ENCODE measurements at places on chromosomes 5 and 9.

GRCh38 chr5:148623101-148623500 lies 31.2 kb downstream of the HTR4 start:
- DNase-seq = no peak

- no peak for DNase-seq
These were observed 4.3 kb upstream of the TRIO start for GRCh38 chr5:14138608-14139540.

DNA sequence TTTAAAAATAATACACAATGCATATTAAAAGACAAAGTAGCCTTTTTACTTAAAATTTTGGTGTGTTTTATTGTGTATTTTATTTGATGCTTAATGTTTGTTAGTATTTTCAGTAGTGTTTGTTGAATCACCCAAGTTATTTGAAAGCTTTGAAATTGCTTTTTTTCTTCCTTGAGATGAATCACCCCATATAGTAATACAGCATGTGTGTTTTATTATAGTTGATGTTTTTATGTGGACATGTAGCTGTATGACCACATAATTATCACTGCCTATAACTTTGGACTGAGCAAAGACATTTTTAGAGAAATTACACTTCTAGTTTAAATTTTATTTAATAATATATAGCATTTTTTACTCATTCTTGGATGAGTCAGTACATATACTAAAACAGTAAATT lies 18.0 kb downstream of the FAM174A start:
- no peak for DNase-seq

DNA sequence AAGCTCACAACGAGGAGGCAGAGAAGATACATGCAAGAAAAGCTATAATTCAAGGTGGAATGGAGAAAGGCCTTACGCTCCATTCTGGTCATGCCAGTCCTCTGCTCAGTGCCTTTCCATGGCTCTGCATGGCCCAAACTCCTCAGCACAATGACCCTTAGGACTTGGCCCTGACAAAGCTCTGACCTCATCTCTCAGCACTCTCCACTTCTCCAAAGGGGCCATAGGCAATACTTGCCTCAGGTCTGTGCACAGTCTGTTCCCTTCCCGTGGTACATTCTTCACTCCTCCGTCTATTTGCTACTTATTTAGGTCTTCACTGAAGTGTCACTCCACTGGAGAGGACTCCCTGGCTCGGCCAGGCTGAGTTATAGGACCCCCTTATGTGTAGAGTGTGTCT lies 24.7 kb downstream of the SLC36A3 start:
- DNase-seq = no peak

- DNase-seq = no peak
These were observed 516.4 kb downstream of the CCDC171 start for GRCh38 chr9:16069249-16069648.

DNA sequence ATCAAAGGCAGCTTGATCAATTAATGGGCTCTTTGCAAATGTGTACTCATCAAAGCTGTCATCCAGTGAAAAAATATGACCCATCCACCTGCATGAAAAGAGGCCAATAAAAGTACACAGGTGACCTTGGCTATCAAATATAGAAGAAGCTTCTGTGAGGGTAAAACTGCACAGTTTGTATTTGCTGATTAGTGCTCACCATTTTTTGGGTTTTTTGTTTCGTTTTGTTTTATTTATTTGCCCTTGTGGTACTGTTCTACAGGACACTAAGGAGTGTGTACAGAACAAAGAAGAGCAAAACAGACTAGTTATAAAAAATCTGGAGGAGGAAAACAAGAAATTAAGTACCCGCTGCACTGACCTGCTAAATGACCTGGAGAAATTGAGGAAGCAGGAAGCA lies 101.3 kb downstream of the CNTLN start:
- no peak for DNase-seq

DNA sequence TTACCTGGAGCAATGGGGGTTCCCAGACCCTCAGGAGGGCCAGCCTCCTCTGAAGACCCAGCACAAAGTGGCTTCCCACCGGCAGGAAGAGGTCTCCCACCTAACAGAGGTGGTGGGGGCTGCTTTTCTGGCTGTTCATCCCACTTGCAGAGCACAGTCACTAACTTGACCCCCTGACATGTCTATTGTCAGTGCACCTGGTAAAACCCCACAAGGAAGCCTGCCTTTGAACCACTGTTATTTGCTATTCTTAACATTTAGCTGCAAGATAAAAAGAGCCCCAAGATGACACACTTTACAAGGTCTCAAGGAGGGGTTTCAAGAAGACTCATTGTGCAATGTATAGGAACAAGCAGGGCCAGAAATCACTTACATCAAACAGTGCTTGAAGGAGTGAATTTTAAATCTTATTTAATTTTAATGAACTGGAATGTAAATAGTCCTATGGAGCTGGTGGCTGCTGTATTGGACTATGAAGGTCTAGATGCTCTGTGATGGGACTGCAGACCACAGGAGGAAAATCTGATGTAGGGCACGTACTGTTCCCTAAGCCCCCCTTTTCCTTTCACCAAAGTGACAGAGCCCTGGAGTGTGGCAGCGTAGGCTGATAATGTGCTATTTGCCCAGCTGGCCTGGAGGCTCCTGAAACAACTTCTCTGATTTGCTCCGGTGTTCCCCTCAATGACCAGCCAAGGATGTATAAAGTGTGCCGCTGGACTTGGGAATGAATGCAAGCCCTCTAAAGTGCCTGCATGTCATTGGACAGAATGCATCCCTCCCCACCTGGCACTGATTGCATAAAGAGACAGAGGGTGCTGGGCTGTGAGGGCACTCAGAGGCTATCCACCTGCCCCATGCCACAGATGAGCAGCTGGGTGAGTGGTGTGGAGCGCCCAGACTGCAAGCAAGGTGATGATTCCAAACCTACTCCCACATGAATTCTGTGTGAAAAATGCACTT lies 80.2 kb downstream of the PTPN3 start:
- DNase-seq = no peak

DNA sequence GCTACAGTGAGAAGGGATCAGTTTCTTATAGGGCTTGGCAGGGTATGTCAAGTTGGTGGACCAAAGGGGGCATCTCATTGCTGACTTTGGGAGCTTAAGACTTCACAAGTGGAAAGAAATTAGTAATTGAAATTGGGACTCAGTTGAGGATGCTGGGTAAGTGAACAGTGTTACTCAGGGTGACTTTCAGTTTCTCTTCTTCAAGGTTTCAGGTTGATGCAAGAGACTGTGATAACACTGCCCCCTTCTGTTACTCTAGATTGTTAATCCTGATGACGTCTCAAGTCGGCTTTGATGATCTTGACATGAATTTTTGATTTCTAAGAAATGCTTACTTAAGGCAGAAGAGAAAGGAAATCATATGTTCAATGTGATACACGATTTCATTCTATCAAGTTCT lies 21.3 kb downstream of the KCTD16 start:
- no peak for DNase-seq

GRCh38 chr9:88072831-88073375 lies 65.4 kb downstream of the SPATA31C2 start:
- DNase-seq = no peak

DNA sequence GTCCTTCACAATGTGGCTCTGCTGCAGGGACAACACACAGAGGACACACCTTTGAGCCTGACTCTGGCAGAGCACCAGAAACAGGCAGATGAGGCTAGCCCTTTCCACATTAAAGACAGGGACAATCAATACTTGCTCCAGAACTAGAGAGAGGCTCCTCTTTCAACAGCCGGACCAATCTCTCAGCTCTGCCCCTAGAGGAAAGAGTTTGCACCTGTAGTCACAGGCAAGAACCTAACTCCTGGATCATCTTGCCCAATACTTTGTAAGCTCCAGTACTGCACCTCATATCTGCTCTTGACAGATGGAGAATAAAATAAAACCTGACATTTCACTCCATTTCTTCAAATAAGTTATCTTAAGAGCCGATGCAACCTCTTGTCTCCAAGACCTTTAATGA lies 52.1 kb downstream of the EPB41L4A start:
- no peak for DNase-seq

- DNase-seq = no peak
These were observed 17.3 kb upstream of the EXOC3 start for GRCh38 chr5:425714-426113.

- no peak for DNase-seq
These were observed 505 bp downstream of the SPTAN1 start for GRCh38 chr9:128552744-128553440.

DNA sequence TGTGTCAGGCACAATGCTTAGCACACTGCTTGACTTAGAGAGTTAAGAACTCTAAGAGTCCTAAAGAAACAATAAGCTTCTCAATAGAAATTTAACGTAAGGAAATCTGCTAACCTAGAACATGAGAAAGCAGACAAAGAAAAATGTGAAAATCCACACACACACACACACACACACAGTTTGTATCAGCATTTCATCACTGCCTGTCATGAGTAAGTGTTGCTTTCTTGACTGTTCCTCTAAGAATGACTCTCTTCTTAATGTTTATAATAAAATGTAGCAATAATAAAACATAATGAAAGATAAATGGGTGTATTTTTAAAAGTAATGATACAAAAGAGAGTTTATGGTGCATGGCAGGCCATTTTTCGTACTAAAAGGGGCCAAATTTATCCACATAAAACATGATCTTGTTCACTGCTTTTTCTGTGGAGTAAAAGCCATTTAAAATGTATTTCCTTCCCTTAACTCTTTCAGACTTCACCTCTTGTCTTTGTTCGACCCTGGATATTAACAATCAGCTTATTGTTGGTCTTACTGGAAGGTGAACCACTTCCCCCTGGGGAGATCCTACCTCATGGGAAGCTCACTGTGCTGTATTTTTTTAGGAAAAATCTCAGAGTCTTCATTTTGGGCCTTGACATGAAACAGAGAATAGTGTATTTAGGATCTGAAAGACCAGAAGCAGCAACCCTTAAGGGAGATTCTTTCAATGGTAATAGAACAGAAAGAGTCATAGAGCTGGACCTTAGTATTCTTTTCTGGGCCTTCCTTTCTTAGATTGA lies 107.3 kb upstream of the ANKRD55 start:
- DNase-seq = no peak

DNA sequence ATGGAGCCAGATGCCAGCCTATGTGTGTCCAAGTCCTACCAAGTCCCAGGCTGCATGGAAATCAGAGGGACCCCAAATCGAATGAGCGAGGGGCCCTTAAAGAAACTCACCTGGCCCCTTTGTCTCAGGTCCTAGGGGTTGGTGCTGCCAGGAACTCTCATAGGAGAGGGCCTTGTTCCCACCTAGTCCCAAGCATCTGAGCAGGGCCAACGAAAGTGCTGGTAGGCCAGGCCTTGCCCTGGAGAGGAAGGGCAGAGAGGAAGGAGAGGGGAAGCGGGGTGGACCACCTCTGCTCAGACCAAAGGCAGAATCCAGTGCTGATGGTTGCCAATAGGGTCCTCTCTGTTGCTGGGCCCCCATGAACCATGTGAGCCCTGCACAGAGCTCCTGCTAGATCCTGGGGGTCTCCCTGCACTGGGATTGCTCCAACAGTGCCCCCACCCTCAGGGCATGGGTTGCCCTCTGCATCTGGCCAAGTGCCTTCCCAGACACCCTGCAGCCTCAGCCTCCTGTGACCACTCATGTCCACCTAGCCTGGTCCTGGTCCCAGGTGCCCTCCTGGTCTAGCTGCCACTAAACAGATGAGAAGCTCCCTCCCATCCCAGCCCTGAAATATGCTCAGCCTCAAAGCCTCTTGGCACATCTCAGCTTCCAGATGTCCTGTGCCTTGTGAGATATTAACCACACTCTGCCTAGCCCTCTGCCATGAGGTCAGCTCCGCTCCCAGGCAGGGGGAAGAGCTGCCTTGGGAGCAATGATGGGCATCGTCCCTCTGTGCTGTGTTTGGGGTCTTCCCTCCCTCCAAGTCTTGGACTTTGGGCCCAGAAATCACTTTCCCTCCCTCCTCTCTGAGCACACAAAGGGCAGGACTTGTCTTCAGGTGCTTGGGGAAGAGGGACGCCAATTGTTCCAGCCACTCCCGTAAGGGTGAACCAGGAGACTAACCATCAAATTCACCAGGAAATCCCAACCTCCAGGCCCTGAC lies 109.6 kb downstream of the ADAMTS2 start:
- no peak for DNase-seq

DNA sequence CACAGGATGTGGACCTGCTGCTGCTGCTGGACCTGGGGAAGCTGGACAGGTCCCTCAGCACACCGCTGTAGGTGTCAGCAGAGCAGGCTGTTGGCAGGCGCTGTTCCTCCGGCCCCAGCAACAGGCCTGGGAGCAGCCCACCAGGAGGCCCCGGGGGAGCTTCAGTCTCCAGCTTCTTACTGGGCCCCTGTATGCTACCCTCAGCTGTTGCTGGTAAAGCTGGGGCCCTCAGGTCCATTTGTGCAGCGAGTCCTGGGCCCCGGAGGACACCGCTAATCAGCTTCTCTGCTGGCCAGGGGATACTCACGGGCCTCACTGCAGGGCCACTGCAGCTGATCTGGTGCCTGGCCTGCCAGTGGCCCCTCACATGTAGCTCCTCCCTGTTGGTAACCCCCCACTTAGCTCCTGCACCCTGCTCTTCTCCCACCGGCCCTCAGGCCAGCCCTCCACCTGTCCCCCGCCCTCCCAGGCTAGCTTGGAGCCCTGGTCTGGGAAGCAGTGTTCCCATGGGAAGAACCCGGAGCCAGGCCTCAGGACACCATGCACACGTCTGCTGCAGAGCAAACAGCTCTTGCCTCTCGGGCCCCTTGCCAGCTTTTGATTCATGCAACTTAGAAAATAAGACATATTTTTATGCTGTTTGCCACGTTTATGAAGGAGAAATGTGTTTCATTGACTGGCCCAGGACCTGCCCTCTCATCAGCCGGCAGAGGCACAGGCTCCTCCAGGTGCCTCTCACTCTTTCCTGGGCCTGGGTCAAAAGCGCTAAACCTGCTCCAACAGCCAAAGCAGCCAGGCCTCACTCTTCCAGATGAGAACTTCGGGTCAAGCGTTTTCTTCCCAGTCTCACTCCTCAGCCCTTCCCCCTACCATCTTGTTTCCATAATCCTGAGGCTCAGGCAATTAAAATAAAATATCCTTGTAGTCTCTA lies 61.0 kb upstream of the ADAMTS2 start:
- DNase-seq = no peak

GRCh38 chr5:127667926-127668325 lies 19.0 kb downstream of the CTXN3 start:
- no peak for DNase-seq

GRCh38 chr5:54691656-54692055 lies 174.1 kb downstream of the SNX18 start:
- no peak for DNase-seq

DNA sequence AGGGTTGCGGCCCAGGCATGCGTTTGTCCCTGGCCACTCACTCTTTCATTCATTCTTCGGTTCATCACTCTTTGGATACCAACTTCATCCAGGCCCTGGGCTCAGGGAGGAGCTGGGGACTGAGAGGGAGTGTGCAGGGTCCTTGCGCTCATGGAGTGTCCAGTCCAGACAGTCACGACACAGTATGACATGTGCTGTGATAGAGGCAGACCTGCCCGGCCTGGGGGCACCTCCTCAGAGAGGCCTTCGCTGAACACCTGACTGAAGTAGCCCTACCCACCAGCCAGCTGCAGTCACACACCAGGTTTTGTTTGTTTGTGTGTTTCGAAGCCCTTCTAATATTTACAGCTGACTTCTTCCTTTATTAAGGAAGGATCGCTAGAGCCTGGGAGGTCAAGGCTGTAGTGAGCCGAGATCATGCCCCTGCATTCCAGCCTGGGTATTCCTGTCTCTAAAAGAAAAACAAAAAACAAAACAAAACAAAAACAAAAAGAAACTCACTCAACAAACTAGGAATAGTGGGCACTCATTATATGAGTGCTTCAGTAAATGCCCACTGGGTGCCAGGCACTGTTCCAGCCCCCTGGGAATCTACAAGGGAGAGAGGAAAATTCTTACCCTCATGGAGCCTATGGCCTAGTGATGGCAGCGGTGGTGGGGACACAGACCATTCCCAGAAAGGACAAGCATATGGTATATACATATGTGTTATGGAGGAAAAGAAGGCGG lies 6.3 kb upstream of the PSD2 start:
- no peak for DNase-seq

GRCh38 chr9:134928436-134929192 lies 10.9 kb upstream of the FCN1 start:
- no peak for DNase-seq
